ENCODE measurements at places on chromosomes 6 and 20.

- no peak for DNase-seq
These were observed 171.4 kb downstream of the COL9A1 start for GRCh38 chr6:70131528-70131927.

DNA sequence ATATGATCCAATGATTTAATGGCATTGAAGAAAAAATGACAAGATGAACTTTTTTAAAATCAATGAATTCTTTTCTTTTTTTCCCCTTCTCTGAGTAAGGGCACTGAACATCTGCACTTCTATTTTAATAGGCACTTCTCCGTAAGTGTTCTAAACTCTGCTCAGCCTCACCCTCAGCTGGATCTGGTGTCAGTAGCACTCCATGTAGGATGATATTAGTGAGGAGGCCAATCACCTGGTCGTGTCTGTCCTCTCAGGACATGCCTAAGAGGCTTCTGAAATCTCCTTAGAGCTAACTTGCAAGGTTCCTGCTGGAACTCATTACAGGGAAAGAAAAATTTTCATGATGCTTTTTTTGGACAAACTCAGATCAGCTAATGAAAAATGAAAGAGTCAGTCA is 148.6 kb upstream of the MLIP start:
- DNase-seq: no peak

- DNase-seq: no peak
These were observed 955.6 kb downstream of the TBC1D32 start for GRCh38 chr6:120378582-120379220.

- DNase-seq: no peak
These were observed 60.0 kb upstream of the EPB41L1 start for GRCh38 chr20:36094497-36094896.

- DNase-seq: peak; percentile 75
These were observed 747 bp upstream of the PTPRA start for GRCh38 chr20:2872459-2873009.

GRCh38 chr6:130407032-130407431 is 41.2 kb downstream of the TMEM200A start:
- DNase-seq: no peak

- no peak for DNase-seq
These were observed 3.9 kb downstream of the UTRN start for GRCh38 chr6:144289006-144289405.

GRCh38 chr6:38091613-38092012 is 272.1 kb downstream of the ZFAND3 start:
- DNase-seq: no peak

DNA sequence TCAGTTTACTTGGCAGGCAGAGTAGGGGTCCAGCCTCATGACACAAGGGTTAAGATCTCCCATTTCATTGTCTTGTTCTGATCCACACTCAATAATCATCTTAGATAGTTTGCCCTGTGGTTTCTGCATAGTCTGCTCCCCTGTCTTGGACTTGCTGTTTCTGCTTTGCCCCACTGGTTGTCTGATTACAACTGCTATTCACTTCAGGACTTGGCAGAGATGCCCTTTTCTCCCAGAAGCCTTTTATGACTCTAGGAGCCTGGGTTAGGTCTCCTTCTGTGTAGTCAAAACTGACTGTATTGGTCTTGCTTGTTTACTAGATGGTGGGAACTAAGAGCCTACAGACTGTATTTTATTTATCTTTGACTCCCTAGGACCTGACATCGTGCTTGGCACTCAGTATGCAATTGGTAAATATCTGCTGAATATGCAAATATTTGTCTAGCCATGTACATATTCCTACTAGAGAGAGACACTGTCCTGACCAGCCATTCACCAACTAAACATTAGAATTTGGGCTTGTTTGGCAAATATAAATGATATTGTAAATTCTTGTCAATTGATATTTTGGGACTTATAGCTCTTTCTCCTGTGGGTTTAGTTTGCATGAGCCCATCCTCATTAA is 165.9 kb upstream of the KCNK16 start:
- DNase-seq: no peak

DNA sequence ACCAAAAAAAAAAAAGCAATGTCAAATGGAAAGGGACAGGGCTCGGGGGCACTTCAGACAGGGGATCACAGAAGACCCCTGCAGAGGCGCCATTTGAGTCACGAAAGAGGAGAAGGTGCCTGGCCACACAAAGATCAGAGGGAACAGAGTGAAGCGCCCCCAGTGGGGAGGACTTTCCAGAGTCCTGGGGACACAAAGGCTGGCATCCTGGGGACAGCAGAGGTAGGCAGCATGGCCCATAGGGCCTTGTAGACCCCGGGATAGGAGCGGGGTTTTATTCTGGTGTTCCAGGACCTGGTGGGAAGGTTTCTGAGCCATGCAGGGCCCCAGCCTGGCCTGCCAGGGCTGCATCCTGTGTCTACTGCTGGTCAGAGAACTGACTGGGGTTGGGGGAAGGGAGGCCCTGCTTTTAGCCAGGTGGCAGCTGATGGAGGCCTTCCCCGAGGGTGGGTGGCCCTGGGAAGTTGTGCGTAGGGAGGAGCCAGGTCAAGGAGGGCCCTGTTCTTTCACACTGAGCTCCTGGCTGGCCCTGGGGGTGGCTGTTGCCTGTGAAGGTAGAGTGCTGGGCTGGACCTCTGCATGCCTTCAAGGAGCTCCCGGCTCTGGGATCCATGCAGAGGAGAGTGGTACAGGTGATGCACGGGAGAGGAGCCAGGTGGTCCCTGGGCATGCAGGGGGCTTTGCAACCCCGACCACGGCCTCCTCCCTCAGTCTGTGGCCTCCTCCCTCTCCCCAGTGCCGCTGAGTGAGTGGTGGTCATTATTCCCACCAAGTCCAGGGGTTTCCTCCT is 117.9 kb downstream of the CDH4 start:
- no peak for DNase-seq

GRCh38 chr6:43475516-43475915 is 1.9 kb upstream of the TJAP1 start:
- DNase-seq: no peak

DNA sequence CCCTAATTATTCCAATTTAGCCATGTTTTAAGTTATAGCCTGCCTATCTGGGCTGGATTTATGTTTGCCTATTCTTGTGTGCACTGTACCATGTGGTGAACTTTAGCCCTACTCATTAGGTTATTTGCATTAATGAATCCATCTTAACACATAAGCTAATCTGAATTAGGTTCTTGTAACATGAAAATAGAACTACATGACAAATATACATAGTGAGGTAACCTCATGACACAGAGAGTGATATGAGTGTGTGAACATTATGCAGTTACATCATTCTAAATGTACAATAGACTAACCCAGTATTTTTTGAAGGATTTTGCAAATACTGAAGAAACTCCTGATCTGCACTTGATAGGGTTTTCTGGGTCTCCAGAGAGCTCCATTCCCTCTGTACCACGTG is 733.7 kb upstream of the CITED2 start:
- no peak for DNase-seq

DNA sequence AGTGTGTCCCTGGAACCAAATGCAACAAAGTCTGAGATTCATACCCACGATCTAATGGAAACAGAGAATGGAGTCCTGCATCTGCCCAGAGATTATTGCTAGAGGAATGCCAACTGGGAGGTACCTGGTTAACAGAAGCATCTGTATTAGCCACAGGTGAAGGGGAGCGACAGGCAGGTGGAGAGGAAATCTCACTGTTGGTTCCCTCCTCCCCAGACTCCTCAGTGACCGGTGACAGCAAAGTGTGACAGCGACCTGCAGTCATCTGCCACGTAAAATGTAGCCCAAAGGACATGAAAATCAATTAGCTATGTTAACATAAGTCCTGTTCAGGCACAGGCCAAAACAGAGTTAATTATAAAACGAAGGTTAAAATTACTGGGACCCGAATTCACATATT is 336.6 kb downstream of the SYNE1 start:
- DNase-seq: no peak

DNA sequence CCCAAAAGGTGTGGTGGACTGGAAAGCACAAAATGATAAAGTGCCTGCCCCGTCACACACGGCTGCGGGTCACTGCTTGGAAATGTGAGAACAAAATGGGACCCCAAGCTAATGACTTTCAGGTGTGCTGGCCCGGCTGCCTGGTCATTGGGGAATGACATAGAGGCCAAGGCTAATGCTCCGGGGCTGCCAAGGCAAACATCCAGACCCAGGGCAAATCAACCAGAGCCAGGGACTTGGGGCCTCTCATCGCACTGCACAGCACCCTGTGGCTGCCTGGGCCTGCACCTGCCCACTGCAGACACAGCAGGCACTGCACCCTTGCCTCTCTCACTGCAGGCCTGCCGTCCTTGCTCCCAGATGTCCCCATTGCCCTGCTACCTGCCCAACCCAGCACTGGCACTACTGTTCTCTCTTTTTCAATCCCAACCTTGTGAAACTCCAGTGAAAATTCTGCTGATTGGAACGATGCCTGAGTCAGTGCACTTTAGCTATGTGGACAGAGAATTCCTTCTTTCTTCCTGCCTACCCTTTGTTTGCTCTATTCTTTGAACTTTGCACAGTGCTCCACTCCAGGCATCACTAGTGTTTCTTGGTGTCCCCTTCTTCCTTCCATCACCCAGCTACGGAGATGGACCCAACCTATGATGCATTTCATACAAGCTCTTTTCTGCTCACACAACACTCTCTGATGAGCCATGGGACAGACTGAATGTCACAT is 849.5 kb downstream of the MAFB start:
- no peak for DNase-seq

- peak; percentile 59 for DNase-seq
These were observed 31.4 kb downstream of the HIVEP2 start for GRCh38 chr6:142913511-142914047.
